Activated CD4-positive, alpha-beta T cell treated with anti-CD3 and anti-CD28 coated beads for 24 hours (primary cell): ENCODE measurements at places on chromosomes 1 and 21.

DNA sequence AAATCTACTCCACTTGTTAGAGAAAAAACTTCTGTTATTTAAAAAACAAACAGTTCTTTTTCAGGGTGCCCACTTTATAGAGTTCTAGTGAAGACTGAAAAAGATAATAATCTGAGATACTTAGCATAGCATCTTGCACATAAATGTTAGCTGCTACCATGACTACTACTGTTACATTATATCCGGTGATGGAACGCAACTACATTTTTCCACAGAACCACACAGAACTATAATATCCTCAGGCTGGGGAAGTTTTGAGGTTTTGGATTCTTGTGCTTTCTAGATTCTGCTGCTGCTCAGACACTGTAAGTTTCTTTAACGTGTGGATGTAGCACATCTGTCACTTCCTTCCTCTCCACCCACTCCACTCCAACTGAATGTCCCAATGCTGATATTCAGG is 110.3 kb downstream of the PTPN14 start:
- DNase-seq, result no peak

DNA sequence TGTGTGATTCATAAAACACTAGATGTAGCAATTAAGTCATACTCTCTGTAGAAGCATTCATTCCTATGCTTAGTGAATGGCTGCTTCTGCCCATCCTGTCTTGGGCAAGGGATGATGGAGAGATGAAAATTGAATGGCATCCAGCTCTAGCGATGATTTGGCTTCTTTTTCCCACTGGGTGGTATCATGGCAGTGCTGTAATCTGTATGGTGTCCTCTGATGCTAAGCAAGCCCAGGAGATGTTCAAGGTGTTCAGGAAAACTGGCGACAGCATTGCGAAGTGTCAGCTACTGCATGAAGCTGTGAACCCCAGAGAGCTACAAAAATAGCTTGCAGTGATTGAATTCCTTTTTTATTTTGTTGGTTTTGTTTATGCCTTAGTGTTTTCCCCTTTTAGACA is 48.9 kb upstream of the LEPR start:
- DNase-seq, result no peak

- DNase-seq, result no peak
Observed at GRCh38 chr1:235093013-235093695, 35.5 kb downstream of the TOMM20 start.

GRCh38 chr1:71026093-71026492 is 21.5 kb downstream of the PTGER3 start:
- DNase-seq, result no peak

- no peak for DNase-seq
Observed at GRCh38 chr1:215987092-215987875, 420.2 kb downstream of the KCTD3 start.

DNA sequence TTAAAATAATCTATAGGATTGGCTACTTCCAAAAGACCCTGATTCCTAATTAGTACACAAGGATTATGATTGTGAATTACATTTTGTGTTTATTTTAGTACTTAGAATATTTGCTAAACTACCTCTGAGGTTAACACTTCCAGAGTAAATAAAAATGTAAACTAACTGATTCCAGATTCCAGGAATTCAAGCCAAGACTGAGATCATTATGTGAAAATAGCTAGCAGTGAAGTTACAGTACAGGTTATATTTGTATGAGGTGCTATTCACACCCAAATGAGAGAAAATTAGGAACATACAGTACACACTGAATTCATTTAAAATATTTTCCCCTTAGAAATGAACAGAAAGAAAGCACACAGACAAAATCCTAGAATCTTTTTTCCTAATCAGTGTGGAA is 28.8 kb downstream of the TTLL7 start:
- no peak for DNase-seq

GRCh38 chr1:93827633-93828366 is 51.2 kb downstream of the DNTTIP2 start:
- no peak for DNase-seq

GRCh38 chr1:40982721-40983120 is 3.2 kb downstream of the CTPS1 start:
- DNase-seq, result no peak

GRCh38 chr1:152018537-152018936 is 18.3 kb downstream of the S100A11 start:
- no peak for DNase-seq

- no peak for DNase-seq
Observed at GRCh38 chr1:228317411-228317828, 89.2 kb downstream of the TRIM11 start.

DNA sequence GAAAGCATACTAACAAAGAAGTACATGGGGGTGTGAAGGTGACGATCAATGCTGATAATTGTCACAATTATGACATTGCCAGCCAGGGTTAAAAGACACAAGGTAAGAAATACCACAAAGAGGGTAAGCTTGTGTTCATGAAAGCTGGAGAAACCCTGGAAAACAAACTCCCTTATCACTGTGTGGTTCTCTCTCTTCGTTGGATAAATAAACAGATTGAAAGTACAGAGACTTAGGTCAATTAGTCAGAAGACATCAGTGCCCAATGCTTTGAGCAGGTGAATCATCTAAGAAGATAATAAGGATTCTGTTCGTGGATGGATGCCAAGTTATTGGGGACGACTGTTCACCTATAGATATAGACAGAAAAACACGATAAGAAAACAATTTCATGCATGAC is 22.4 kb upstream of the FCER1A start:
- DNase-seq, result no peak

GRCh38 chr1:160096274-160097116 is 1.9 kb downstream of the IGSF8 start:
- DNase-seq, result no peak

DNA sequence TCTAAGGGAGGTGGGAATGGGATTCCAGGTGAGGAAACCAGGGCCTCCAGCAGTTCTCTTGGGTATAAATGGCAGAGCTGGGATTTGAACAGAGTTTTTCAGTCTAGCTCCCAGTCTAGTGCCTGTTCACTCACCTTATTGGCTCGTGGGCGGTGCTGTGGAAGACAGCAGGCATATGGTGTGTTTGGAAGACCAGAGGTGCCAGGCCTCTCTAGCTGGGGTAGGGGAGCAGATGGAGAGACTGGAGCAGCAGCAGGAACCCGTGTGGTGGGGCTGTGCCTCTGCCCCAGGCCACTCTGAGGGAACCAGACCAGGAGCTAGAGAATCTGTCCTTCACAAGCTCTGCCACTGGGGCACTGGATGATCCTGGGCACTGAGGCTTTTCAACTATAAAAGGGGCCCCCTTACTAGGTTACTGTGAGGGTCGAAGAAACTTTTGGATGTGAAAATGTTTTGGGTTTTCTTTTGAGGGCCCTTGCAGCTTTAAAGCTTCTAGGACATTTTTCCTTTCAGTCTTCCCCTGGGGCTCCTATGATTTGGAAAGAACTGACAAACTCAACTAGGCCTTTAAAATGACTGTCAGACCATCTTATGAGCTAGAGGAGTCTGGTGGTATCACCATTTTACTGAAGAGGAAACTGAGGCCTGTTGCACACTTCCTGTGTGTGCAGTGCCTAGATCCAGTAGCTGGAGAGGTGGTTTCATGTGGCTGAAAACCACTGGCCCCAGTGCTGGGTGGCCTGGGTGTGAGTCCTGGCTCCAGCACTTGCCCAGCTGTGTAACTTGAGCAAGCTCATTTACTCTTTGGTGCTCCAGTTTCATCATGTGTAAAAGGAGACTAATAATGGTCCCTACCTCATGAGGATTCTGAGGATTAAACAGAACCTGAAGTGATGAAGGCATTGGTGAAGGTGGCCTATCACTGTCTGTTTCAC is 6.1 kb downstream of the DMRTB1 start:
- no peak for DNase-seq

GRCh38 chr1:182786223-182786994 is 3.2 kb upstream of the NPL start:
- peak; percentile 25 for DNase-seq

DNA sequence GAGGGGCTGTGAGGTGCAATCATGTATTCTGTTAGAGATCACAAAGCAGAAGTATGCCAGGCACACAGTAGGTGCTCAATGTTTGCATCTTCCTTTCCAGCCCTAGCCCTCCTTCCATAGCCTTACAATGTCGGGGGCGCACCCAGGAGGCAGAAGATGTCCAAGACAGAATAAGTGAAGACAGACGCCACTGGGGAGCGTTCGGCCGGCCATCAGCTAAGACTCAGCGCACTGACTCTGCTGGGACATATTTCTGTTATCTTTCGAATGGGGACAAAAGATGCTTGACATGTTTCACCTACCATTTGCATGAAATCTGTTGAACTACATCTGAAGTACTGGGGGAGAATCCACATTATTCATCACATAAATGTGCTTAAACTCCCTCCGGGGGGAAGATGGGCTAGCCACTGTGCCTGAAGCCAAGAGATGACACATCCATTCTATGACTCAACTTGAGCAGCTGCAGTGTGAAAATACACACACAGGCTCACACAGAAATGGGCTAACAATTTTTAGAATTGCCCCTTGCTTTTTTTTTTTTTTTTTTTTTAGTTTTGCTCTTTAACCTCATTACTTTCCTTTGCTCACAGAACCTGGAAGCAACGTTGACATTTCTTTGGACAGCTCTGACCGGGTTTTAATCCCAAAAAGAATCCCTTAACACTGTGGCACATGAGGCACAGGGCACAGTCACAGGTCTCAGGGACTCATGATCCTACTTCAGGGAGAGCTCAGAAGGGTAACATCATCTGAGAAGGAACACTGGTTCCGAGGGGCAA is 7.9 kb downstream of the TIAM1 start:
- no peak for DNase-seq

- no peak for DNase-seq
Observed at GRCh38 chr1:64623750-64624191, 121.1 kb upstream of the RAVER2 start.

- no peak for DNase-seq
Observed at GRCh38 chr1:169970114-169970513, 76.4 kb upstream of the SCYL3 start.

DNA sequence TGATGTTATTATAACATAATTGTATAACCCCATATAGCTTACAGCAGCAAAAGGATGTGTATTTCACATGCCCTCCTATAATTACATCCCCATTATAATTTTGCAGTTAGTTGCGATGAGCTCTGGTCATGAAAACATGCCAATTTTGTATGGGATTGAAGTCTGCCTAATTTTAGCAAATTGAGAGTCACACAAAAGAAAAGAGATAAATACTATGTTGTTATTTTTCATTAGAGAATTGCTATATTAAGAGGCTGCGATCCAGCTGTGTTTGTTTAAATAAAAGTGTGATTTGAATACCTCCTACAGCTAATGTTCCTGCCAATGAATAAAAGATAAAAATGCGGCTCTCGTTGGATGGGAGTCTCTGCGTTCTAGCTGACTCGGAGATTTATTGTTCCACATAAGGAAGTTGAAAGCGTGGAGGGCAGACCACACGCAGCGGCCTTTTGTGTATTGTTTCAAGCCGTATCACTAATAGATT is 461.0 kb upstream of the NFIA start:
- no peak for DNase-seq

GRCh38 chr1:121483961-121484424 is 299.2 kb downstream of the SRGAP2C start:
- no peak for DNase-seq

DNA sequence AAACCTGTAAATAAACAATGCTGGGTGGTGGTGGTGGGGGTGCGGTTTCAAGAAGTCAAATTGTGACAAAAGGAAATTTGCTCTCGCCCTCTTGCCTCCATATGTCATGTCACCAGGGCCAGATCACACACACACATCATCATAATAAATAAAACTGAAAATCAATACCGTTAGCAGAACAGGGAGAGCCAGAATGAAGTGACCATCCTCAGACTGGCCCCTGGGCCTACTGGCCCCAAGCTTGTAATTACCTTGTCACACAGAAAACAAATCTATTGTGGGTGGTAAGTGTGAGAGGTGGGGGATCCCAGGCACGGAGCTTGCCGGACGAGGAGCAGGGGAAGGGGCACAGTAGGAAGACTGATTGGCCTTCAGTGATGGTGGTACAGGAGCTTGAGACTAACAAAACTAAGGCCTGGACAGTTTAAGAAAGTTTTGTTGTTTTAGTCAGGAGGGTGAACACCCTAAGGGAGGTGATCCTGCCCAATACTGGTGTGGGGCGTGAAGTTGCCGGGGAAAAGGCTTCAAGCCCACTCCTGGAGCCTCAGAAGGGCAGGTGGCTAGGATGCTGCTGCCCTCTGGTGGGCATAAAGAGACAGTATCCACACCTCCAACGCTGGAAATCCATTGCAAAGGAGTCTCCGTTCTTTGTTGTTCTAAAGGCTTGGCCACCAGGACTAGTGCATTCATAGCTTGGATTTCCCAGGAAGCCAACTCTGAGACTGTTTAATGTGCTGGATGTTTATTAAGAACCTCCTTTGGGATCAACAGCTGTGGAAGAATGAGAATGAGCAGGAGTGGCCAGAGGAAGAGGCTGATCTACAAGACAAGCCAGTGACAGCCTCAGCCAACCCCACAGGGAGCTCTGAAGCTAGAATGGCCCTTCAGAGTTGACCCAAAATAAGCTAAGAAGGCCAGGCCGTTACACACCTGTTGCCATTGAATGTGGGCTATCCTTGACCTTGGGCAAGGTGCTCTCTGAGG is 8.1 kb upstream of the C1orf216 start:
- no peak for DNase-seq

GRCh38 chr1:203503836-203504235 is 9.9 kb downstream of the OPTC start:
- DNase-seq, result no peak

DNA sequence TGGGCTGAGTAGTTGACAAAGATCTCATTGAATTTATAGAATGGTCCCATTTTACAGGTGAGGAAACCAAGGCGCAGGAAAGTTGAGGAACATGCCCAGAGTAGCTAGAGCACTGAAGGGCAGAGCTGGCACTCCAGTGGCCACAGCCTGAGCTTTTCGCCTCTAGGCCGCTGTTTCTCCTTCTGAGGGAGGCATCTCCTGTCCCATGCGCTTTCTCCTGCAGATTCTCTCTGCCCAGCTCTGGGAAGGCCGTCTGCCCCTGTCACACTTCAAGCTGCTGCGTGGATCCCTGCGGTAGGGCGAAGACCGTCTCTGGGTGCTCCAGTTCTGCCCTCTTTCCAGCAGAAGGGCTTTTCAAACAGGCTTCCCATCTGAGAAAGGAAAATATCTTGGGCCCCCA is 159.9 kb downstream of the ACTL8 start:
- no peak for DNase-seq

- DNase-seq, result no peak
Observed at GRCh38 chr1:208184966-208185654, 59.1 kb downstream of the PLXNA2 start.

DNA sequence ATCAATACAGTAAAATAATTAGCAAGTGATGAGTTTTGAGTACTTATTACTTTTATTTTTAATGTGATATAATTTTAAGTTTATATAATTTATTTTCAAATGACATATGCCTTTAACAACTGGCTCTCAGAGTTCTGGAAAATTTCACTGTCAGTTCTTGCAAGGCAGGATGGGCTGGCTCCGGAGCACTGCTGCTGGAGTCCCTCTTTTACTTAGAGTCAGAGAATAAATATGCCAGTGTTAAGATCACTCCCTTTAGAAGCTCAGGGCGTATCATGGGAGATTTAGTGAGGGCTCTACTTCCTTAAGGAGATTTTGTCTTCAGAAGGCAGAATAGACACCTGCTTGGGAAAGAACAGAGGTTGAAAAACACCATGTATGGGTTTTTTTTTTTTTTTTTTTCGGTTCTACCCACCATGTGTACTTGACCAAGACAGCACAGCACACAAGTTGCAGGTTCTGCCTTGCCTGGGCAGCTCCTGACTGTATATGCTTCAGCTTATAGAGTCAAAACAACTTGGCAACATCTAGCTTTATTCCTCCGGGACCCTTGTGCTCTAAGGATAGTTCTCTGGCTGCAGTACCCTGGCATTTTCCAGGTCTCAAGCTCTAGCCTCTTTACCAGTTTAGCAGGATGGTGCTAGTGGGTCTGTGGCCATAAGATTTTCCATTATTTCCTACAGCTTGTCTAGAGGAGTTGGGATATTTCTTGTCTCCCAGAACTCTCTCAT is 29.7 kb upstream of the FMOD start:
- no peak for DNase-seq
